ENCODE measurements at places on chromosomes 5 and 9. TPM values are rescaled to one million over a fixed set of nuclear protein-coding genes. Genes with fewer than 3 reads are reported as not detected.

- DNase-seq = no peak
Observed at GRCh38 chr5:10853154-10853553, 92.1 kb upstream of the DAP start.

DNA sequence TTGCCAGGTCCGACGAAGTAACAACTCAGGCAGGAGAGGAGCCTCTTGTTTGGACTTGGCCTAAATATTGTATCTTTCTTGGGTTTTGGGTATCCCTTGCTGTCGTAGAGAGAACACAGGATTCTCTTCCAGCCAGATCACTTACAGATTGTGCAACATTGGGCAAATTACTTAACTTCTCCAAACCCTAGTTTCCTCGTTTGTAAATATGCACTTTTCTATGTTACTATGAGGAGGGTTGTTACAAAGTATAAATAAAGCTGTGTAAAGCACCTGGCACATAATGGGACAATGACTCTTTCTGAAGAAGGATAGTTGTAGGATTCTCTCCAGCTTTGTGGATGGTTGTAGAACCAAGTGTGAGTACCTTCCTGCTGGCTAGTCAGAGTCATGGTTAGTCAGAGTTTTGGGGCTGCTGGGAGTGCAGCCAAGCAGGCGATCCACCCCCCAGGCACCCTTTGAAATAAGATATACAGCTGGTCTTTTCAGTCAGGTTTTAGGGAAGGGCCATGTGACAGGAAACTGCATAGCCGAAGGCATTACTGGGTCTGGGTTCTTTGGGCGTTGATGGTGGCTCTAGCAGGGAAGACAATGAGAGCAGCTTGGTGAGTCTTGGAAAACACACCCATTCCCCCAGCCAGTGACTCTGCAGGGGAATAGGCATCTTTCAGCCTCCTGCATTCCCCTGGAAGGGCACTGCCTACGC is 49.9 kb upstream of the GDNF start:
- DNase-seq = peak; percentile 97

DNA sequence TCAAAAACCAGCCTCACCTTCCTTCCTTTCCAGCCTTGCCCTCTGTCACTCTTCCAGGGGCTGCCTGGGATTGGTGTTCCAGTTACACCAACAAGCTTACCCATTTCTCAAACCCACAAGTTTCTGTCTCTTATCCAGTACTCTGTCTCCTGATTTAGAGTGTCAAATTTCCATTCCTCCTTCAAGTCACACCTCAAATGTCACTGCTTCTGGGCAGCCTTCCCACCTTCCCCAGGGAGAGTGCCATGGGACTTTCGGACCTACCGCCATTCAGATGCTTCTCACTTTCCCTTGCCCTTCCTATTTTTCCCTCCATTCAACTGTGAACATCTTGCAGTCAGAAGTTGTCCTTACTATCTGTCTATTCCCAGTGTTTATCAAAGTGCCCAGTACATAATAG is 2.0 kb upstream of the GRXCR2 start:
- DNase-seq = no peak

DNA sequence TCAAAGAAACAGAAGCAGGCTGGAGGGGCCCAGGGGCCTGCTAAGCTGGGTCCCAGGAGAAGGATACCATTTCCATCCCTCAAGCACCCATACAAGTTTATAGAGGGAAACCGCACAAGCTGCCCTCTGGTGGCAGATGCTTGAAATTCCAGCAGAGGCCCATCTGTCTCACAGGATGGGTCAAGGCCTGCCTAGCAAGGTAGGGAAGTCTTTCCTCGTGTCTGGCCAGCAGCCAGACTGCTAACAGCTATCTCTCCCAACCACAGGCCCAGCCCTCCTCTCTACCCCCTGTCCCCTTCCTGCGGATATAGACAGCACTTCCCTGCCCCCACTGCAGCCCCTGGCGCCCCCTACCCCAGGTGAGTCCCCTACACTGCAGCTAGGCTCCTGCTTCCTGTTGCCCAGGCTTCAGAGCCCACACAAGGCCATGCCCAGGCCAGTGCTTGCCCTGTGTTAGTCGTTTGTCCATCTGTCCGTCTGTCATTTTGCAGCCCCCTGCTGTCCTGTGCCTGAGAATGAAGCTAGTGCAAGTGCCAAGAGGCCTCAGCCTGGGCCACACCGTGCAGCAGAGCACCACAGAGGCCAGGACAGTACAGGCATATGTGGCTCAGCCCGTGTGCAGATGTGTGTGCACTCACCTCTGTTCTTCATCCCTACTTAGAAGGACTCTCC is 26.2 kb downstream of the TCF7 start:
- DNase-seq = peak; percentile 81

DNA sequence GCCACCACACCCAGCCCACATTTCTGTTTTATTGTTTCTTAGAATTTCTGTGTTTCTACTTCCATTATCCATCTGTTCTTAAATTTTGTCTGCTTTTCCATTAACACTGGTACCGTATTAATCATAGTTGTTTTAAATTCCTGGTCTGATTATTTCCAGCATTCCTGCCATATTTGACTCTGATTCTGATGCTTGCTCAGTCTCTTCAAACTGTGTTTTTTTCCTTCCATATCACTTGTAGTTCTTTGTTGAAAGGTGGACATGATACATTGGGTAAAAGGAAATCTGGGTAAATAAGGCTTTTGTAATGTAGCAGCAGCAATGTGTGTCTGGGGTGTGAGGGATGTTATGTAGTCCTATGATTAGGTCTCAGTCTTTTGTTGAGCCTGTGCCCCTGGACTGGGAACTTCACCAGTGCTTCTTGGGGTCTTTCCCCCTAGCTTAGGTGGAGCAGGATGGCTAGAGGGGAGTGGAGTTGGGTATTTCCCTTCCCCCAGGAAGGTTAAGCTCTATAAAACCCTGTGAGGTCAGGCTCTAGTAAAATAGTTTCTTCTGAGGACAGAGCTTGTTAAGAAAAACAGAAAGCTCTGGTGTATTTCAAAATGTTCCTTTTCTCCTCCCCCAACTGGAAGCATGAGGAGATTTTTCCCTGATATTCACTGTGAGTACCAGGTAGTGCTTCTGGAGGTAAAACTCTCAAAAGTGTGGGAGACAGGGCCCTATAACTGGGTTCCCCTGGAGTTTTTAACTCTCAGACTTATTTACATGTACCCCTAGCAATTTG is 10.1 kb upstream of the TMOD1 start:
- DNase-seq = no peak

GRCh38 chr9:98204692-98205091 is 12.3 kb upstream of the CORO2A start:
- no peak for DNase-seq

- DNase-seq = peak; percentile 76
Observed at GRCh38 chr5:81450940-81451339, 57.0 kb upstream of the ACOT12 start.

DNA sequence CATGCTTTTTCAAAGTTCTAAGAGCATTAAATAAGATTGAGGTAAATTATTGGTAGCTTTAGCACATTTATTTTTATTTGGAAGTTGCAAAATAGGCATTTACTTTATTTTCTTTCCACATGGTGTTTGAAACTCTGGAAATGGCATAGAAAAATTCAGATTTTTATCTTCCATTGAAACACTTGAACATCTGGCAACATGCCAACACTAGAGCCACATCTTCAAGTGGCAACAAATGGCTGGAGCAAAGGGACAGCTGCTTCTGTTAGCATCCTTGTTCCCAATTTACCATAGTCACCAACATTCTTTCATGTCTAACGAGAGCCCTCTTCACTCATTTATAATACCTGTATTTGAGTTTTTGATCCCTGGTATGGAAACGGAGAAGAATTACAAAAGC is 539.9 kb downstream of the ZNF608 start:
- DNase-seq = no peak

DNA sequence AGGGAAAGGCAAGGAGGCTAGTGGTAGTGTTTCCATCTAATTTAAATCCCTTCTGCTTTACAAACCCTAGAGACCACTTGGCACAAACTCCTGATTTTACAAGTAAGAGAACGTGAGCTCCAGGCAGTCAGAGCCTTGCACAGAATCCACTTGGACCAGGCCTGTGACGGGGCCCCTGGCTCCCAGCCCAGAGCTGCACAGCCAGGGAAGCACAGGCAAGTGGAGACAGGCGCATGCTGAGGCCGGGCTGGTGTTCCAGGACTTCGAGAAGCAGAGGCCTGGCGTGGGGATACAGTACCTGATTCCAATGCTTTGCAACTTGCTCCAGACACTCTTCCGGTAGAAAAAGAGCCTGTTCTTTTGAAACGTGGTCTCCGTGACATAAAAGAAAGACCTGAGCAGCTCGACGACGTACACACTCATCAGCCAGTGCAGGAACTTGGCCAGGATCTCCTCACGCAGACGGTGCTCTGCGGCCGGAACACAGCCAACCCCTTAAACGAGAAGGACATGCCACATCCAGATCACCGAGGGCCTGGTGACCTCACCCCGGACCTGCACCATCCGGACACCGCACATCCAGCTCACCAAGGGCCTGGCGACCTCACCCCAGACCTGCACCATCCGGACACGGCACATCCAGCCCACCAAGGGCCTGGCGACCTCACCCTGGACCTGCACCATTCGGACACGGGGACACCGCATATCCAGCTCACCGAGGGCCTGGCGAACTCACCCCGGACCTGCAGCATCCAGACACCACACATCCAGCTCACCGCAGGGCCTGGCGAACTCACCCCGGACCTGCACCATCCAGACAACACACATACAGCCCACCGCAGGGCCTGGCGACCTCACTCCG is 12.5 kb downstream of the TERT start:
- no peak for DNase-seq

DNA sequence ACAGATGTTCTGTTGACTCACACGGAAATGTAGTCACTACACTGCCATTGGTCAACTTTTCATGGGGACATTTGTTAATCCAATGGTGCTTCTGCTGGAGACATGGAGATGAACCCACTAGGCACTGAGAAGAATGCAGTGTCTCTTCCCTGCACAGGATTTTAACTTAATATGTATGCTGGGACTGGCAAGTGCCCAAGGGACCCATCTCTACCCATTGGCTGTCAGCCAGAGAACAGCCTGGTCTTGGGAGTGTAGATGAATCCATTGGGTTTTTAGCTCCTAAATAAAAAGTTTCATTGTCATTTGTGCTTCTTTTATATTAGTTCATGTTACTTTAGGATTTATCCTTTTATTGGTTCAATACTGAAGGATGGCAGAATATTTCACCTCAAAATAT is 195.8 kb upstream of the CDH6 start:
- DNase-seq = no peak

DNA sequence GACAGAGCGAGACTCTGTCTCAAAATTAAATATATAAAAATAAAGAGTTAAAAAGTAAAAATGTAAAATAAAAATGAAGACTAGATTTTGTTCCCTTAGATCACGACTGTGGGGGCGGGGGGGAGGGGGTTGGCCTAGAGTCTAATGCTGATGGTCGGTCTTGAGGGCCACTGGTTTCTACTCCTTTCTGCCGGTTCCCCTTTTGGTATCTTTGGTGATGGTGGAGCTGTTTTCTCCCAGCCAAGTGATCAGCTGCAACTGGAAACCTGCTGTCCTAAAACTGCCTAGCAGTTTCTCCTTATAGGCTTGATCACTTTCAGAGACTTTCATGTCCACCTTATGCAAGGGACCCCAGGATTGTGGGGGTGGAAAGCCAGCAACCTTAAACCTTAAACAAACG is 1.1 kb downstream of the SRD5A1 start:
- no peak for DNase-seq

- no peak for DNase-seq
Observed at GRCh38 chr9:87193925-87194868, 246.9 kb upstream of the GAS1 start.

The IFNA7 gene
- not detected for total RNA-seq

- DNase-seq = no peak
Observed at GRCh38 chr9:112086627-112087026, 88.5 kb downstream of the SUSD1 start.

GRCh38 chr9:14400658-14400995 is 86.7 kb upstream of the NFIB start:
- peak; percentile 89 for DNase-seq

GRCh38 chr5:153157156-153157555 is 333.3 kb upstream of the GRIA1 start:
- DNase-seq = peak; percentile 70

The SYNPO gene
- total RNA-seq = 5.3 TPM

- no peak for DNase-seq
Observed at GRCh38 chr5:75524071-75524470, 12.4 kb downstream of the POLK start.

DNA sequence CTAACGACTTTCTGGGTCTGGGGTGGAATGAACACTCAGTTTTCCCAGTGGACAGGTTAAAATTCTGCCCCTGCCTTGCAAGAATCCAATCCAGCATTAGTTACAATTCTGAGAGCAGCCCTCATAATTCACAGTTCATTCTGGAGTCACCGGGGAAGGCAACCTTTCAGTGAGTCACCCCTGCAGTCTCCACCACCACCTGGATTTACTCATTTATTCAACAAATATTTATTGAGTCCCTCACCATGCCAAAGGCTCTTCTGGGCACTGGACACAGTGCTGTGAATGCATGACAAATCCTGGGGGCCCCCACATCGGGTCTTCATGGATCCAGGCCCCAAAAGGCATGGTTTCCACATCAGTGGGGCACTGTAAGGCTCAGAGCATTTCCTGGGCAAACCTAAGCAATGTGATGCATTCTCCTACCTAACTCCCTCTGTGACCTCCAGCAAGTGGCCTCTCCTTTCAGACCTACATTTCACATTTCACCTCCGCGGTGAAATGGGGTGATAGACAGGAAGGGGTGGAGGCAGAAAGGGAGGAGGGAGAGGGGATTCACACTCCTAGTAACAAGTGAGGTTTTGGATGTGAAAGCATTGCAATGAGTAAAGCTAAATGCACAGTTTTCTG is 6.4 kb upstream of the MSX2 start:
- no peak for DNase-seq

The FAM221B gene
- total RNA-seq = not detected

GRCh38 chr9:99269416-99269815 is 47.3 kb downstream of the SEC61B start:
- DNase-seq = no peak

The CTSL gene
- 134 TPM for total RNA-seq

The OSMR gene
- total RNA-seq = 21.9 TPM

DNA sequence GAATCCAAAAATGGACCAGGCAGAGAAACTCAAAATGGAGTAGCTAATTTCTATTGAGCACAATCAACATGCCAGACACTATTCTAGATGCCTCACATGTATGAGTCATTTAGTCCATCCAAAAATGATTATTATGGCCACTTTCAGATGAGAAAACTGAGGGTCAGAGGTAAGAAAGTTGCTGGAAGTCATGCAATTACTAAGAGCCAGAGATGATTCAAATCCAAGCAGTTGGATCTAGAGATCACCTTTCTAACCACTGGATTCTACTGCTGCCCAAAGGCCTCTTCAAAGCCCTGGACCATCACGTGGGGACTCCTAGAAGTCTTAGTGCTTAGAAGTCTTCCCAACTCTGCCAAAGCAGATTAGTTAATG is 51.8 kb upstream of the HMHB1 start:
- no peak for DNase-seq

DNA sequence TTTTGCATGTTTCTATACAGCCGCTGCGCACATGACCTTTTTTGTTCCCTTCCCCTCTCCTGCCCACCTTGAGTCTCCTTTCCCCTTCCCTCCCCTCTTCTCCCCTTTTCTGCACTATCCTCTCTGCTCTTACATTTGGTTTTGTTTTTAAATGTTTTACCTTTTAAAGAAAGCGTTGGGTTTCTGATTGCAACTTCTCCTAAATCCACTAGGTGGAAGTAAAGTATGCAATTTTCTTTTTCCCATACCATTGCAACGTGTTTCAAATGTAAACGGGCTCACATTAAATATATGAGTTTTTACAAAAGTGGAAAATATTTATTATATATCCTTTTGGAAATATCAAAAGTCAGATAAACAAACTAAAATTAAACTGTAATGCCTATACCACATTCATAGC is 500.9 kb downstream of the DIRAS2 start:
- no peak for DNase-seq

- DNase-seq = no peak
Observed at GRCh38 chr5:169631360-169631759, 5.7 kb upstream of the DOCK2 start.

Data from HT1080 (cell line).